ENCODE measurements at places on chromosomes 1 and 21.
A peak's percentile ranks its signal among the peaks of the same experiment; 100 is the strongest.

DNA sequence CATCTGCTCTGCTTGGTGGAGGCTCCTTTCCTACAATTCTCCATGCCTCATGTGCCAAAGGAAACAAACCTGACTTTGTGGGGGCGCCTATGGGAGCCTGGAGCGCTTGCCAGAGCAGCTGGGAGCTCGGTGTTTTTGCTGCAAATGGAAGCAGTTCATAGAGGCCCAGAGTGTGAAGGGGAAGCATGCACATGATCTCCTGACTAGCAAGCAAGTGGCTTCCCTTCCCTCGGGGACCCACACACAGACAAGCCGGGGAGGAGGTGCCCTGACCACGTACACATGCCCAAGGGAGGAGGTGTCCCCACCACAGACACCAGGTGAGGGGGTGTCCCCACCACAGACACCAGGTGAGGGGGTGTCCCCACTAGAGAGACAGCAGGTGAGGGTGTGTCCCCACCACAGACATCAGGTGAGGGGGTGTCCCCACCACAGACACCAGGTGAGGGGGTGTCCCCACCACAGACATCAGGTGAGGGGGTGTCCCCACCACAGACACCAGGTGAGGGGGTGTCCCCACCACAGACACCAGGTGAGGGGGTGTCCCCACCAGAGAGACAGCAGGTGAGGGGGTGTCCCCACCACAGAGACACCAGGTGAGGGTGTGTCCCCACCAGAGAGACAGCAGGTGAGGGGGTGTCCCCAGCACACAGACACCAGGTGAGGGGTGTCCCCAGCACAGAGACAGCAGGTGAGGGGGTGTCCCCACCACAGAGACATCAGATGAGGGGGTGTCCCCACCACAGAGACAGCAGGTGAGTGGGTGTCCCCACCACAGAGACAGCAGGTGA lies 106.8 kb downstream of the CRYAA start:
- no peak for DNase-seq

DNA sequence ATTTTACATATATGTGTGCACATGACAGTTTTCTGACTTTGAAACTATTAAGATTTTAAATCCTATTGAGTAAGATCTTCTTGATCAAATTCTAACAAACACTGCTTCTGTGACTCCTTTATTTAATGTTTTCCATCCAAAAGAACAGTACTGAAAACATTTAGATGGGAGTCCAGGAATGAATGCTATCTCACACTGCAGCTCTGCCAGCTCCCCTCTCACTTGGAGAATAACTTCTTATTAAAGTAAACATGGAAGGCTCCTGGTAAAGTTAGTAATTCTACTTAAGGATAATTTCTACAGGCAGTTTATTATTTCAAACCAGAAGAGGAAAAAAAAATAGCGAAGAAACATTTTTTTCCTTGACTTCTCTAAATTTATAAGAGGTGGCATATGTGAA lies 349.1 kb downstream of the DPYD start:
- no peak for DNase-seq

DNA sequence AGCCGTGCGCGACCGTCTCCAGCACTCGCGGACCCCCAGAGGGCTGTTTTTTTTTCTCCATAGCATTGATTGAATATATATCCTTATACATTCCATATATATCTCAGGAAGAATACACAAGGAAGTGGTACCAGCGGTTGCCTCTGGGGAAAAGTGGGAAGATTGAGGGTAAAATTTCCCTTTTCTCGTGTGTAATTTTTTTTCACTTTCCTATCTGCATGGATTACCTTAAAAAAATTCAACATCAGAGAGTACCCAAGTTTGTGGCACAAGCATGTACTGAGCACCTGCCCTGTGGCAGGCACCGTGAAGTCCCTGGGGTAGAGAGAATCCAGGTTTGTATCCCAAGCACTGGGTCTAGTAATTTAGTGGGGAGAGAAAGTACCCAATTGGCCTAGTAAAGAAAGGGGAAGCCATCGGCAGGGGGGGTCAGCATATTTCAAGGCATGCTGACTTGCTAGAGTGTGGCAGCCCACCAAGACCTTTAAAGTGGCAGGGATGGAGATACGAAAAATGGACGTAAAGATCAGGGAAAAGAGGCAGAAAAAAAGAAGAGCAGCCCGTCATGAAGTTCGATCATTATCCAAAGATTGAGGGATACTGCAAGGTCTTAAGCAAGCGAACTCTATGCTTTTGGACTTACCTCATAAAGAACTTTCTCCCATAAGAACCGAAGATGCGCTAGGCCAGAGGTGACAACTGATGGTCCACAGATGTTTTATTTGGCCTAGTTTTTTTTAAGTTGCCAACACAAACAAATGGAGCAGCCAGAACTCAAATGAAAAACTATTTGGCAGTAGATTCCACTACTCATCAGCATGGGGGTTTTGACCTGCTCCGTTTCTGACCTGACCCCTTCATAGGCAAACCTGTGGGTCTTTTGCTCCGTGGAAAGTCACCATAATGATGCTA lies 1.5 kb upstream of the HMGN1 start:
- DNase-seq: no peak

GRCh38 chr21:46038341-46038829 lies 56.8 kb downstream of the COL6A1 start:
- no peak for DNase-seq

- DNase-seq: peak; percentile 90
These were observed 132.1 kb upstream of the PRMT6 start for GRCh38 chr1:106924360-106924759.

- no peak for DNase-seq
These were observed 132.7 kb upstream of the FOXD3 start for GRCh38 chr1:63189677-63190076.

GRCh38 chr1:235923466-235924021 lies 56.8 kb upstream of the LYST start:
- peak; percentile 68 for DNase-seq

- no peak for DNase-seq
These were observed 25.1 kb downstream of the RRP1B start for GRCh38 chr21:43684424-43684823.

DNA sequence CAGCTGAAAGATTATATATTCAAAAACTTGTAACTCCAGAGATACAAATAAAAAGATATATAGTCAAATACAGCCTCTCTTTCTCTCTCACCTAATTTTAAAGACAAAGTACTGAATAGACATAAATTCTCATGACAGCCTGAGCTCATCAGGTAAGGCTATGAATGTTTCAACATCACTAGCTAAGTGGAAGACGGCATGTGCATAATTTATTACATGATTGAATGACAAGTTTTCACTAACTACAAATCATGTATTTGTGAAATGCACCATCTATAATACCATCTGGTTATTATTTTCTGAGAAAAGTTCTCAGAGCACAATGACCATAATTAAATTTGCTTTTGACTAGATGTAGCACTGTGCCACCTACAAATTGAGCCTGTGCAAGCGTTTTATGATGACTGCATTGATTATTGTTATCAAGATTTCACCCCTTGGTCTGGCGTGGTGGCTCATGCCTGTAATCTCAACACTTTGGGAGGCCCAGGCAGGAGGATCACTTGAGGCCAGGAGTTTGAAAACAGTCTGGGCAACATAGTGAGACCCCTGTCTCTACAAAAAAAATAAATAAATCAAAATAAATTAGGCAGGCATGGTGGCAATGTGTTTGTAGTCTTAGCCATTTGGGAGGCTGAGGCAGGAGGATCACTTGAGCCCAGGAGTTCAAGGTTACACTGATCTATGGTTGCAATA lies 128.2 kb downstream of the APP start:
- DNase-seq: no peak

GRCh38 chr1:209989525-209989924 lies 51.5 kb downstream of the SYT14 start:
- peak; percentile 21 for DNase-seq

DNA sequence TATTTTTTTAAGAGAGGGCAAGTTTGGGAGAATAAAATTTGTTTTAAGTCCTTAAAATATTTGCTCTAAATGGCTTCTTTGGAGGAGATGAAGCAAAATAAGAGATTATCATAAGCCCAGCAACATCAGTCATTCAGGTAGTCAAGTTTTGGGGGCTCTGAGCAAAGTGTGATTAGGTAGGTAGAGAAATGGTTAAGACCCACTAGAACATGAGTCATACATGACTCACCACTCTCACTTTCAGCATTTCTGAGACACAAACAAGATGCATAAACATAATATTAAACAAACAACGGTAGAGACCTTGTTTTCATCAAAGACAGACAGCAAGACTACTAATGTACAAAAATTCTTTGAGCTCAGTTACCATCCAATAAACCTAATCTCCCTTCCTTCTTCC lies 272.2 kb downstream of the LMO4 start:
- DNase-seq: no peak

- peak; percentile 20 for DNase-seq
These were observed 92.1 kb downstream of the WDR3 start for GRCh38 chr1:118021668-118022067.

GRCh38 chr1:117757668-117758067 lies 151.8 kb downstream of the TENT5C start:
- DNase-seq: peak; percentile 54

- DNase-seq: no peak
These were observed 5.5 kb downstream of the PDPN start for GRCh38 chr1:13588946-13589796.

GRCh38 chr1:91700332-91700731 lies 185.6 kb downstream of the TGFBR3 start:
- peak; percentile 85 for DNase-seq

DNA sequence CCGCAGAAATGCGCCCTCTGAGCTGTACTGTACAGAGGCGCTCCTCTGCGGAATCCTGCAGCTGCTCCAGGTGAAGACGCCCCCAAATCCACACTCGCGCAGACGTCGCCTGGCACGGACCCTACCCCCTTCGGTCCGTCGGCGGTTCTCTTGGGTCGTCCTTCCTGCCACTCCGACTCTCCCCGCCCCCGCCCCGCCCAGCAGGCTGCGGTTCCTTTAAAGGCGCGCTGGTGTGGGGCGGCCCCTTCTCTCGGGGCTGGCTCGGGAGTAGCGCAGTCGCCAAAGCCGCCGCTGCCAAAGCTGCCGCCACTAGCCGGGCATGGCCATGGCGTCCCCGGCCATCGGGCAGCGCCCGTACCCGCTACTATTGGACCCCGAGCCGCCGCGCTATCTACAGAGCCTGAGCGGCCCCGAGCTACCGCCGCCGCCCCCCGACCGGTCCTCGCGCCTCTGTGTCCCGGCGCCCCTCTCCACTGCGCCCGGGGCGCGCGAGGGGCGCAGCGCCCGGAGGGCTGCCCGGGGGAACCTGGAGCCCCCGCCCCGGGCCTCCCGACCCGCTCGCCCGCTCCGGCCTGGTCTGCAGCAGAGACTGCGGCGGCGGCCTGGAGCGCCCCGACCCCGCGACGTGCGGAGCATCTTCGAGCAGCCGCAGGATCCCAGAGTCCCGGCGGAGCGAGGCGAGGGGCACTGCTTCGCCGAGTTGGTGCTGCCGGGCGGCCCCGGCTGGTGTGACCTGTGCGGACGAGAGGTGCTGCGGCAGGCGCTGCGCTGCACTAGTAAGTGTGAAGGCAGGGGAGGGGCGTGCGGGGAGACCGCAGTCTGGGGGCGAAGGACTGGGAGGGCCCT lies at the start of gene RASSF5:
TSS of gene RASSF5 (plus strand) at position 248 of the 846 bp plus-strand sequence. CDS start at position 320, 72 bp downstream.
- peak; percentile 55 for DNase-seq

All from fibroblast of upper back skin (primary cell).